Activated CD4-positive, alpha-beta memory T cell treated with anti-CD3 and anti-CD28 coated beads, Interleukin-2, amount 10 ng/mL, durations not matched to agents 7 days and 5 days (primary cell): ENCODE measurements at places on chromosomes 11 and 22.

DNA sequence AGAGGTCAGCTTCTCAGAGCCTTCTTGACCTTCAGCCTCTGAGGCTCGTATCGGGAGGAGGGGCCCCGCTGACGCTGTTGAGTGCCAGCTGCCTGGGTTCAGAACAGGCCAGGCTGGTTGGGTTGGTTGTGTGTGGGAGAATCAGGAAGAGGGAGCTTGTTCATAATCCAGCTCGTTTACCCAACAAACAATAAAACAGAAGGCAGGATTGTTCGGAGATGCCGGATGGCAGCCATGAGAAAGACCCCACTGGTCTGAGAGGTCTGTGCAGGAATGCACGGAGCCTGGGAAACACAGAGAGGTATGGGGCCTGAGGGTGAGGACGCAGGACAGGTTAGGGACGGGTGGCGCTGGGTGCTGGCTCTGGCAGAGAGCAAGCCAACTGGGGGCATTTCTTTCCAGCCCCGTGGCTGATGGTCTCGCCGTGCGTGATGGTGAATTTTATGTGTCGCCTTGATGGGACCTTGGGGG is 31.6 kb upstream of the SHANK2 start:
- no peak for DNase-seq

DNA sequence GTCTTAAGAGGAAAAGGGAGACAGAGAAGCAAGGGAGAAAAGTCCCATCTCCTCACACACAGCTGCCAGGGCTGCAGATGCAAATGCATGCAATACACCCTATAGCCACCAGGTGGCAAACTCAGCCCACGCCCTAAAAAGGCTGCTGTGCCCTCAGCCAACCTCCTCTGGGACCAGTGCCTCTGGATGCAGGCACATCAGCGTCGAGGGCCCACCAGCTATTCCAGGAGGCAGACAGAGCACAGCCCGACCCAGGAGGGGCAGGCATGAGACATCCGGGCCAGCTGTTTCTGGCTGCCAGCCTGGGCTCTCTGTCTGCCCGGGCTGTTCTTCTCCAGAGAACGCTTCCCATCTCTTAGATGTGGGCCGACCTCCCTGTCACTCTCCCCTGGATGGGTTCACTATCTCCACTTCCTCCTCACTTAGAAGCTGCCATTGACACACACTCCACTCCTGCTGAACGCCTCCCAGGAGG is 39.7 kb downstream of the TPBGL start:
- peak; percentile 82 for DNase-seq

DNA sequence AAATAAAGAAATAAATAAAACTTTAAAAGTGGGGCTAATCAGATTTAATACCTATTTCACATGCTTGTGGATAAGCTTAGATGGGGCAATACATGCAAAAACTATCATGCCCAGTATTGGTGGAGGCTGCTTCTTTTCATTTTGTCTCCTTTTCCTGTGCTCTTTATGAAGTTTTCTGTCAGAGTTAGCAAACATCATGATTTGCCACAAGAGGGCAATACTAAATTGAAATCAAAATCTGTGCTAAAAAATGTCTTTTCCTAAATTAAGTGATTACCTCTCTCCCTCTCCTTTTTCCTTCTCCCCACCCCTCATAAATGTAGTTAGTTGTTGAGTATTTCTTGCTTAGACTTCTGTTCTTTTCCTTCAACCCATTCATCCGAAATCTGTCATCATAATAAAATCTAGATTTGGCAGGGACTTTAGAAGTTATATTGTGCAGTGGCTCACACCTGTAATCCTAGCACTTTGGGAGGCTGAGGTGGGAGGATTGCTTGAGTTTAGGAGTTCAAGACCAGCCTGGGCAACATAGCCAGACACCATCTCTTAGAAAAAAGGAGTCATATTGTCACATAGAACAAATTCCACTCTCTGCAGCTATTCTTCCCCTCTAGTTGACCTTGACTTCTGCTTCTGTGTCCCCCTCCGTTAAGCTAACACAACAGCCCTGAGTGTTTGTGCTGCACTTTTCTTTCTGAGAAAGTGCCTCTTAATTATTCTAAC is 4.7 kb upstream of the ARHGAP42 start:
- DNase-seq: no peak

DNA sequence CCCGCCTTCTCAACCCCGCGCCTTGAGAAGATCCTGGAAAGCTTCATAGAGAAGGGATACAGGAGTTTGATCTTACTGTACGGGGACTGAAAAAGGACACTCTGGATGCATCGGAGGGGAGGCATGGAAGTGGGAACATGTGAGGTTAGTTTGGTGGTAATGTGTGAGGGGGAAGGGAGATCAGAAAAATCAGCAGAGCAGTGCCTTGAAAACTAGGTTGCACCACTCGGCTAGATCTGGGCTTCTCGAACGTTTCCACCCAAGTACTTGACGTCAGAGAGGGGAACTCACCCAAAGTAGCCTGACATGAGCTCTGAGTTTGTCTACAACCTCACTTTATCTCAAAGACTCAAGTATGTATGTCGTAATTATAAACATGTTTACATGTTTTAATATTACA is 14.5 kb downstream of the USP35 start:
- DNase-seq: peak; percentile 44

DNA sequence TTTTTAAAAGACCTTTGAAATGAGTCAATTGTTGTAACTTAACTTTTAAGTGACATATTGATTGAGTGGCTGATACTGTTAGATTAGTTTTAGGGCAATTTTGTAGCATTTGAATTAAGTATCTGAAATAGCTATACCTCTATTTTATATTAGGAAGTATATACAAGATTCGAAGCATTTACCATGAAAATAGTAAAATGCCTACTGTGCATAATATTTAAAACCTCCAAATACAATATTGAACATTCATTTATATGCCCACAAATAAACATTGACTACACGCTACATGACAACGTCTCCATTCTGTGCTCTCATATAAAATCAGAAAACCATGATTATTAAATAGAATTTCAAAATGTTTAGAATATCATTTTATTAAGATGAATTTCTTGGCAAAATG is 14.5 kb downstream of the SOX6 start:
- no peak for DNase-seq

DNA sequence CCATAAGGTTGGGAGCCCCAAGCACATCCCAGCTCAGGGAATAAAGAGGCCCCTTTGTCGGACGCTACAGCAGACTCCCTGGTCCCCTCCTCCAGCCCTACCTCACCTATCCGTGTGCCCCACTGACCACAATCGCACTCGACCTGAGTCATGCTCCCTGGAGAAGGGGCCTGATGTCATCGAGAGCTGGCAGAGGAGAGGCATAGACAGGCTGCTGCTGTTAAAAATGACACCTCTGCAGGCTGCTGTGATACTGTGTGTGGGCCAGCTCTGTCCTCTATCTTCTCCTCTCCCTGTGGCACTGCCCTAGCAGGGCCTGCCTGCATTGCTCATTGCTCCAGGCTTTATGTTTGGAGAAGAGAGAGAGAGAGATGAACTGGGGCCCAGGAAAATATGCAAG is 123.4 kb upstream of the SYT13 start:
- no peak for DNase-seq

- no peak for DNase-seq
These were observed 38.4 kb downstream of the MOB2 start for GRCh38 chr11:1447845-1448825.

GRCh38 chr22:45093609-45094008 is 70.1 kb upstream of the NUP50 start:
- no peak for DNase-seq

DNA sequence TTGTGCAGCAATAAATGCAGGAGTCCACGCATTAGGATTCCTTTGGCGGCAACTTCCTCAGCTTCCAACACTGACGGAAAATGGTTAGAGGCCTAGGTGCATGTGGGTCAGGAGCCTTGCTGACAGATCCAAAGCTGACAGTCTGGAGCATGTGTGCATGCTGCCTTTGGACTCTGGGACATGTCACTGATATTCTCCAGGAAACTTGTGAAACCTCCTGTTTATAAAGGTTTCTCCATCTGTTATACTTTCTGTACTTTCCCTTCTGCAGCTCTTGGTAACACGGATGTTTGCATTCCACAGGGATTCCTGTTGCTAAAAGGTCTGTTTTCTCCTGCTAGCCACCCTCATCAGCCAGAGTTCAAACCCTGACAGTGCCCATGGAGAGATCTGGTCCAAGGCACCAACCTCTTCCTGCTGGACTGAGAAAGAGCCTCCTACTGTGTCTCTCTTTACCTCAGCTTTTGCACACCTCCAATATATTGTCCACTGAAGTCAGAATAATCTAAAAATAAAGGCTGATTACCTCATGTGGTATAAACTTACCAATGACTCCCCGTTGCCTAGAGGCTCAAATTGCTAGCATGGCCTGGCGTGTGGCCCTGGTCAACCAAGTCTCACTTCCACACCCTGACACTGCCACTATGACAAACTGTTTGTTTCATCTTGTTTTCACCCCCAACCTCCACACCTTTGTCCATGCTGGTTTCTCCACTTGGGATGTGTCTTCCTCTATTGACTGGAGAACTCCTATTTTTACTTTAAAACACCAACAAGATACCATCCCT is 31.1 kb upstream of the LYVE1 start:
- no peak for DNase-seq

- DNase-seq: no peak
These were observed 32.9 kb downstream of the CDON start for GRCh38 chr11:126029805-126030204.
